ENCODE measurements at places on chromosomes 12 and 14. TPM values are rescaled to one million over a fixed set of nuclear protein-coding genes. Genes with fewer than 3 reads are reported as not detected.

DNA sequence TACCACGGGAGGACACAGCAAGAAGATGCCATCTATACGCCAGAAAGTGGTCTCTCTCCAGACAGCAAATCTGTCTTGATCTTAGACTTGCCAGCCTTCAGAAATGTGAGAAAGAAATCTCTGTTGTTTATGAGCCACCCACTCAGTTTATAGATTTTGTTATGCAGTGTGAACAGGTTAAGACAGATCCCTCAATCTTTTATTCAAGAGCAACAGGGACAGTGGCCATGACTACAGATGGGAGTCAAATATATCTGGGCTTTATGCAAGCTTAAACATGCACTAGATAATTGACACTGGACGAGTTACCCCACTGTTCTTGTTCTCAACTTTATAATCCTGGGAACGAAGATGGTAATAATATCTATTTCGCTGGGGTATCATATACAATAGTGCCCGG, 288.7 kb downstream of the RPAP3 start:
- no peak for DNase-seq

- no peak for DNase-seq
Measured at GRCh38 chr12:7079826-7080125, 12.5 kb downstream of the C1R start.

DNA sequence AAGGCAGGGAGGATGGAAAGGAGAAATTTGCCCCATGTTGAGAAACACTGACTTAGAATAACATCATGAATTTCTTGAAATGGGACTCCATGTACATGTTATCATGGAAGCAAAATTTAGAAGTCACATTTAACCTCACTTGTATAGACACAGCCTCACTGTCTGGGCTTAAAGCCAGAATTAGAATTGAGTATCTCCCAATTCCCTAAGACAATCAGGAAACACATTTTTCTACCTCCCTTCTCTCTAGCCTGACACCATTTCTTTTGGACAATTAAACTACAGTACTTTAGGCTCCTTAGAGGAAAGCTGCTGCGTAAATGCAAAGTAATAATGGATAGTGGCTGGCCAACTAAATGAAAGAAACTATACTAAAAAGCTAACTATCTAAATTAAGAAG, 795.5 kb downstream of the C12orf50 start:
- DNase-seq, result no peak

GRCh38 chr12:100345020-100345767, 11.7 kb upstream of the SLC17A8 start:
- no peak for DNase-seq

GRCh38 chr14:94395888-94396574, 7.6 kb upstream of the SERPINA1 start:
- no peak for DNase-seq

- no peak for DNase-seq
Measured at GRCh38 chr12:2949411-2949810, 9.8 kb upstream of the TEAD4 start.

GRCh38 chr14:99077076-99077843, 194.7 kb downstream of the BCL11B start:
- no peak for DNase-seq

- DNase-seq, result no peak
Measured at GRCh38 chr14:53719536-53719935, 237.1 kb downstream of the BMP4 start.

- no peak for DNase-seq
Measured at GRCh38 chr12:33006106-33006505, 109.5 kb upstream of the PKP2 start.

GRCh38 chr12:67804168-67804567, 155.6 kb downstream of the DYRK2 start:
- DNase-seq, result no peak

Gene NXPH4
- 0.11 TPM for total RNA-seq

Gene RTN1
- 3.0 TPM for total RNA-seq

Gene CD4
- 14.6 TPM for total RNA-seq

Gene LALBA
- total RNA-seq, result not detected

Gene CD69
- total RNA-seq, result 1.3 TPM

Measured in right cardiac atrium (tissue), 5 donors.